ENCODE measurements at places on chromosomes 2 and 18.

DNA sequence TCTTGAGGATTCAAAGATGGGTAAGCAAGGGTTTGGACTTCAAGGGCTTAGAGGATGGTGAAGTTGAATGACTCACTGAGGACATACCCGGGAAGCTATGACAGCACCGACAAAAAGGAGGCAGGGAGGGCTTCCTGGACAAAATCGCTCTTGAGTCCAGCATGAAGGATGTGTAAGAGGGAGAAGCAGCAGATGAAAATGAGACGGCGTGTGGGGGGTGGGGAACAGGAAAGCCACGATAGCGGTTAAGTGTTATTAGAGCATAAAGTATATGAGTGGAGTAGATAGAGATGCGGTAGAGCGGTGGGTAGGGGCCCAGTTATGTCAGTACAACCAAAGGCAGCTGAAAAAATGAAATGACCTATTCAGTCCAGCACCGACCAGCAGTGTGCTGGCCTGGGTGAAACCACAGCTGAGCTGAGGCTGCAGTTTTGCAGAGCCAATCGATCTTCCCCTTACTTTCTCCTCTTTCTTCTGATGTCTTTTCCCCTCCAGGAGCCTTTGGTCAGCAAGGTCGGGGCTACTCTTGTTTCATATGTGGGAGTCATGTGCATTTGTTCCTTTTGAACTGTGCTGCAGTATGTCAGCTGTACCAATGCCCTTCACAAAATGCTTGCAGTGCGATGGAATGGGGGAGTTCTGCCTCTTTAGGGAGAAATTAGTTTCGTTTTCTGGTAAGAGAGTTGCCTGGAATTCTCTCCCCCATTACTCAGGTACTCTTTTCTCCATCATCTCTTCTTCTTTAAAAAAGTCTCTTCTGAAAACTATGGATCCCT, 2.0 kb upstream of the THUMPD2 start:
- DNase-seq: no peak

GRCh38 chr2:197278799-197279763, 31.5 kb downstream of the ANKRD44 start:
- DNase-seq: no peak

DNA sequence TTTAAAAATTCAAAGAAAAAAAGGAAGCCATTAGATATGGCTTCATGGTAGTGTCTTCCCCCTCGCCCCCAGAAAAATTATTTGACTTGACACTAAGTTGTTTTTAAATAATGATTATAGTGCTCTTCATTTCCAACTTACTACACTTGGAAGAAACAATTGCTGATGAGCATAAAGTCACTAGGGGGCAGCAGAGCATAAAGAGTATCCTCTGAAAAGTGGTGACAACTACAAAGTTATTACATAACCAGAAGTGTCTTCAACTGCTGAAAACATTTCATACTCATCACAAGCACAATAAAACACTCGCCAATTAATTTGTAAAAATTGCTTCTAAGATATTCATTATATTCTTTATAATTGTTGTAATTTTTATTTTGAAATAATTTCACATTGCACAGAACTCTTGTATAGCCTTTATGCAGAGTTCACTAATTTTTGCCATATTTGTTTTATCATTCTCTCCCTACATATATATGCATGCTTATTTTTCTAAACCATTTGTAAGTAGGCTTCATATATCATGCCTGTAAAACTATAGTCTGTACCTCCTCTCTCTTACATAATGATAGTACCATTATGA, 54.9 kb downstream of the EXOC6B start:
- DNase-seq: peak; percentile 6

- DNase-seq: no peak
Observed at GRCh38 chr2:68193144-68193543, 35.5 kb downstream of the PNO1 start.

- DNase-seq: no peak
Observed at GRCh38 chr2:237298151-237299118, 115.5 kb downstream of the COL6A3 start.

DNA sequence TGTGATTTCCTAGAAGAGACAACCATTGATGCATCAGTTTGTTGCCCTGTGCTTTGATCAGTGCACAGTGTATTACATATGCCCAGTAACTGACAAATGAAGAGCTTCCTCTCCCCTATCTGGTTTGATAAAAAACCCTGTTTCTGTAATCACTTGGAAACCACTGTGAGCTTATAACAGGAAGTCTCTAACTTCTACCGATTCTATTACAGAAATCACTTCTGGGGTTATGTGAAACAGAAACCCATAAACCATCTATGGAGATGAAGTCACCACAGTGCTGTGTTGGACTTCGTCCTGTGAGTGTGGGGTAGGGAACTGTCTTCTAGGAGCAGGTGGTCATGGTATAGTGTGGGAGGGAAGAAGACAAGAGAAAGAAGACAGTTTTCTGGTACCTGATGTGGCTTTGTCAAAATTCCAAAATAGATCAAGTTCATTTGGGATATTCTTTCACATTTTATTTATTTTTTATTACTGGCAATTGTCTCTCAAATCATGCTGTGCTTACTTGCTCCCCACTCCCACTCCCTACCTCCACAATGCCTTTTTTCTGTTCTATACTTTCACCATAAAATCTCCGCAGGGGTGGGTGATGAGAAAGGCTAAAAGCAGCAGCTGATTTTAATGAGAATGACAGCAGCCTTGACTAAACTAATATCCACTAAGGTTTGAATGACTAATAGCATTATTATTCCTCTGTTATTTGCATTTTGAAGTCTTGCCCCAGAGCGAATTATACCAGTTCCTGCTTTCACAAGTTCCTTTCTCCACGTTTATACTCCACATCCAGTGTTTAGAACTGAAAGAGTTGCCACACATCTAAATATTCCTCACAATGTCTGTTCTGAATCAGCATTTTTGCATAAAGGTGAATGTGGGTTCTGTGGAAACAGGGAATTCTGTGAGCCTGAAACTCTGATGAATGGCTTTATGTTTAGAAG, 41.7 kb upstream of the RND3 start:
- DNase-seq: no peak

DNA sequence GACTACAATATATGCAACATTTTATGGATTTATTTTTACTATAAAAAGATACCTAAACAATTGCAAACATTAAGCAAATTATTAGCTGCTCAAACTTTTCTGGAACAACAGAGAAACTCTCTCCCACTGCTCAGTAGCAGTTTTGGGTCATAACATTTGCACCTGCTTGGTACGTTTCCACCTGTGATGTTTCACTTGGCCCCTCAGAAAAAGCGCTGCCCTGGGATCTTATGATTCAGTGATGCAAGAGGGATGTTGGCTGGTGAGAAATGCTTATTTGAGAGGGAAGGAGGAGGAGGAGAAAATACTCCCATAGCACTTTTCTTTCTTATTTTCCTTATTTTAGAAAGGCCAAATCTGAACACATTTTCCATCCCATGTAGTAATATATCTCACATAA, 9.2 kb downstream of the IRS1 start:
- DNase-seq: no peak

GRCh38 chr2:233468741-233469110, 97.9 kb downstream of the USP40 start:
- no peak for DNase-seq

DNA sequence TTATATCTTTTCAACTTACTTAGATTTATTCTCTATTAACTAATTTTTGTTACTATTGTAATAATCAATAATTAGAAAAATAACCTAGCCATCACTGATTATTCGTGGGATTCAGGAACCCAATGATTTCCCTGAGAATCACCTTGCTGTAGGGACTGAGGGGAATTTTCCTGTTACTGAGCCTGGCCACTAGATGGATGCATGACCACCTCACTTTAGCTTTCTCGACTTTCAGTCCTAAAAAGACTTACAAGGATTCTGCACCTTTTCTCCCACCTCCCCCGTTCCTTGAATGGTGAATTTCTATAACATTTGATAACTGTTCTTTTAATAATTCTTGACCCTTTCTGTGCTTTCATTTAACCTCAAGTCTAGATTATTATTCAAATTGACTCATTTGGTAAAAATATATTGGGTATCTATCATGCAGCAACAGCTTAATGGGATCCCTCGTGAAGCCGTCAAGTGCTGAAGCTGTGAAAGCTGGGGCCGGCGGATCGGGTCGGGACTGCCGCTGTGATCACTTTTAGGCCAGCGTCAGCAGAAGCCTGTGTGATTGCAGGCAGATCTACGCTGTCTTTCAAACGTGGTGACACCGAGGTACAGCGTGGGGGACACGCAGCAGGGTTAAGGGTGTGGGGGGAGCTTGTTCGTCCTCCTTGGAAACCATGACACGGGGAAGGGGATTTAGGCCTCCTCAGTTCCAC, 38.8 kb upstream of the TMEM18 start:
- no peak for DNase-seq

DNA sequence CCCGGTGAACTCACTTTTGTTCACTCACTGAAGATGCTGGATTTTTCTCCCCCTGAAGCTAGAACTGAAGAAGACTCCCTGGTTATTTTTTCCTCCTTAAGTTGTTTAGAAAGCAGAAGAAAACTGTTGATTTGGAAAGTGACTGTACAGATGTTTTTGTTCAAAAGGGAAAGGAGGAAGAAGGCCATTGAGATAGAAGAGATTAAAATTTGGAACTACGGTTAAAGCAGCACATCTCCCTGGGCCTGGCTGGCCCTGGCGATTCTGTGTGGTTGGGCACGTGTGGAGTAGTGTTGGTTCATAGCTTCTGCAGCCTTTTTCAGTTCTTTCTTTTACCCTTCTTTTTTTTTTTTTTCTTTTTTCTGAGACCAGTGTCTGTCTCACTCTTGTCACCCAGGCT, 109.2 kb downstream of the MAP4K4 start:
- no peak for DNase-seq

GRCh38 chr2:38201784-38202183, 125.8 kb upstream of the CYP1B1 start:
- DNase-seq: no peak

DNA sequence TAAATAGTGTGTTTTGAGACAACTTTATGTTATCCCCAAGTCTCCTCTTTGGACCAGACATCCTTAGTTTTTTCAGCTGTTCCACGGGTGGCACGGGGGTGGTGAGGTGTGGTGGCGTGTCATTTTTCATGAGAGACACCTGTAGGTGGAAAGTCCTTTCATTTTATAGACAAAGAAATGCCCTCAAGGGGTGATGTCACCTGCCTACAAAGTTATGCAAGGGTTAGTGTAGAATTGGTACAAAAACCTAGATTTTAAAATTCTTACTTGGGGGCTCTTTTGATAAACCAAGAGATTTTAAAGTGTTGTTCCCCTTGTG, 15.3 kb downstream of the CTDP1 start:
- DNase-seq: no peak

- DNase-seq: no peak
Observed at GRCh38 chr18:13791181-13791580, 32.8 kb upstream of the MC5R start.

DNA sequence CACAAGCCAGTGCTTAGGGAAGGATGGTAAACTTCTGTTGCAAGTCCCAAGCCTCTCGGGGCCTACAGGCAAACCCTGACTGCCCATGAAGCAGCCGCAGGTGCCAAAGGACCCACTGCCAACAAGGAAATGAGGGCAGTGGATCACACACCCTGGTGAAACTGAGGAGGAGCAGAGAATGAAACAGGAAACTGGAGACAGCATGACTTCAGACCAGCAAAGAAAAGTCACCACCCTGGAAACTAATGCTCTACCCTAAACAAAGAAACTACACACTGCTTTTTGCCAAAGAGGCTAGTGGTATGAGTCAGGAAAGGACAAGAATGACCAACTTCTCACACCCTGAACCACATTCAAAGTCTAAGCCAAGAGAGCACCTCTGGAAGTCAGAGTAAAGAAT, 97.2 kb downstream of the MYO5B start:
- DNase-seq: no peak

DNA sequence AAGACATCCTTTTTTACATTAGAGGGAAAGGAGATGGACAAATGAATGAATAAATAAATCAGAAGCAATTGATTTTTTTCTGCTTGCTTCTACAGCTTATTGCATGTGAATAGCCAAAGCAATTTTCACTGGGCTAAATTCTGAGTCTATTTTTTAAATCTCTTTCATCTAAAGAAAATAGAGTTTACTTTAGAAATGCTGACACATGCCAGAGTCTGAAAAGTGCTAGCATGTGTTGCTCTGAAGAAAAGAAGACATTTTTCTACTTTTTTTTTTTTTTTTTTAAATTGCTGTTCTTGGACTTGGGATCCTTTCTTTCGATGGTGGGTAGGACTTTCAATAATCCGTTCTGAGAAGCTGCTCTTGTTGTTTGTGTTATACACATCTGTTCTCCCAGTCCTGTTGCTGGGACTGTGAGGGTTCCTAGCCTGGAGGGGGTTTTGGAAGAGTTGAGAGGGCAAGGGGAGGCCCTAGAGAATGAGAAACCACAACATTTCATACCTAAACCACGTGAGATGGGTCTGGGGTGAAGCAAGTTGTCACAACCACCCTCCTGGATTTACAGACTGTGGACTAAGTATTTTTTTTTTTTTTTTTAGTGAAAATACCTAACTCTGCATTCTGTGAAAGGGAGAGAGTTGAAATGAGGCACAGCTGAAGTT, 193.5 kb downstream of the PRKCE start:
- no peak for DNase-seq

DNA sequence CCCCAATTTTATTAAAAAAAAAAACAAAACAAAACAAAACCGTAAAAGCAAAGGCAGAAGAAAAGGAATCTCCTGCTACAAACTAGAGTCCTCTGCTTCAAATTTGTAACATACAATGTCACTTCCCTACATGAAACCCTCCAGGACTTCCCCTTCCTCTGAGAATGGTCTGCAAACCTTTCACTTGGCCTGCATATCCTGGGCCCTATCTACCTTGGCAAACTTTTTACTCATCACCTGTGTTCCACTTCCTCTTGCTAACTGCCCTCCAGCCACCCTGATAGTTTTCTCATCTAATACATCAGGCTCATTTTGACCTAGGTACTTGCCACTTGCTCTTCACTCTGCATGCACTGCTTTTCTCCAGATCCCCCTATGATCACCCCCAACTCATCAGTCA, 255.5 kb downstream of the ETAA1 start:
- no peak for DNase-seq

- no peak for DNase-seq
Observed at GRCh38 chr2:10473121-10473756, 25.1 kb upstream of the ODC1 start.

DNA sequence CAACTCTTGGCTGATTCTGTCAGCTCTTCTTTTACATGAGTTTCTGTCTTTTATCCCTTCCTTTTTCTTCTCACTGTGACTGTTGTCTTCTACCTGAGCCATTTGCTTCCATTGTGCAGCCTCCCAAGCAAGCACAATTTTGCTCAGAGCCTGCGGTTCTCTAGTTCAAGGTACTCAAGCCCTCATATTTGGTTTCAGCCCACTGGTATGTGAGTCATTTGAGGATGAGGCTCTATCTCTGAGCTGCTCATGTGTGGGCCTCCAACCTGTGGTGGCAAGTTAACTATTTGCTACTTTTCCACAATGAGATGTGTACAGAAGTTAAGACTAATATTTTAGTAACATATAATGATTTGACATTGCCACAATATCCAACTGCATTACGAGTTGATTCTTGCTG, 183.0 kb downstream of the PHLPP1 start:
- no peak for DNase-seq
